ENCODE measurements at places on chromosomes 16 and 17. TPM values are rescaled to one million over a fixed set of nuclear protein-coding genes. Genes with fewer than 3 reads are reported as not detected.

- peak; percentile 72 for DNase-seq
These were observed 246.6 kb upstream of the RPL38 start for GRCh38 chr17:73956595-73957465.

GRCh38 chr17:75692976-75693375 lies 25.8 kb downstream of the SAP30BP start:
- no peak for DNase-seq

TEX19 gene
- not detected for total RNA-seq

- DNase-seq = no peak
These were observed 98.7 kb upstream of the NACA2 start for GRCh38 chr17:61689610-61690180.

- DNase-seq = peak; percentile 27
These were observed 51.4 kb downstream of the RAP1GAP2 start for GRCh38 chr17:2847381-2848333.

DNA sequence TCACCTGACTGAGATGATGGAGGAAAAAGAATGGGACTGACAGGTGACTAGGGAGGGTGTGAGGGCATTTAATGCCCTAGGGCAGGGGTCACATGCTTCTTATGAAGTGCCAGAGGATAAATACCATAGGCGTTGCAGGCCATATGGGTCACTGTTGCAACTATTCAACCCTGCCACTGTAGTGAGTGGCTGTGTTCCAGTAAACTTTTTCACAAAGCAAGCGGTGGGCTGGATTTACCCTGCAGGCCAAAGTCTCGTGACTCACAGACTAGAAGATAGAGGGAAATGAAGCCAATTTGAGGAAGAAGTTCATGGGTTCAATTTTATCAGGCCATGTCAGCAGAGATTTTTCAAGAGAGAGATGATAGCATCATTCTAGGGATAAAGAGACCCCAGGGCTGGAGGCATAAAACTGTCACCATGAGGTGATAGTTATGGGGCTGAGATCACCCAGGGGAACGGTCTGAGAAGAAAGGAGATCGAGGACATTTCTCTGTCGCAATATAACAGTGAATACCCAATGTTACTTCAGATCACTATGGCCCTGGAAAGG lies 8.6 kb downstream of the ARHGAP17 start:
- DNase-seq = no peak

- DNase-seq = no peak
These were observed 22.9 kb downstream of the RBFOX3 start for GRCh38 chr17:79587945-79588344.

All from stomach (tissue), 19 donors.